Esophagus mucosa (tissue), 1 donor: ENCODE measurements at places on chromosomes 12 and 14.

- ATAC-seq = peak; percentile 68
Observed at GRCh38 chr12:89051065-89051677, 301.1 kb downstream of the DUSP6 start.

- ATAC-seq = no peak
Observed at GRCh38 chr14:82046512-82047226, 513.0 kb upstream of the SEL1L start.

- no peak for ATAC-seq
Observed at GRCh38 chr14:99616832-99617800, 13.1 kb upstream of the CCDC85C start.

DNA sequence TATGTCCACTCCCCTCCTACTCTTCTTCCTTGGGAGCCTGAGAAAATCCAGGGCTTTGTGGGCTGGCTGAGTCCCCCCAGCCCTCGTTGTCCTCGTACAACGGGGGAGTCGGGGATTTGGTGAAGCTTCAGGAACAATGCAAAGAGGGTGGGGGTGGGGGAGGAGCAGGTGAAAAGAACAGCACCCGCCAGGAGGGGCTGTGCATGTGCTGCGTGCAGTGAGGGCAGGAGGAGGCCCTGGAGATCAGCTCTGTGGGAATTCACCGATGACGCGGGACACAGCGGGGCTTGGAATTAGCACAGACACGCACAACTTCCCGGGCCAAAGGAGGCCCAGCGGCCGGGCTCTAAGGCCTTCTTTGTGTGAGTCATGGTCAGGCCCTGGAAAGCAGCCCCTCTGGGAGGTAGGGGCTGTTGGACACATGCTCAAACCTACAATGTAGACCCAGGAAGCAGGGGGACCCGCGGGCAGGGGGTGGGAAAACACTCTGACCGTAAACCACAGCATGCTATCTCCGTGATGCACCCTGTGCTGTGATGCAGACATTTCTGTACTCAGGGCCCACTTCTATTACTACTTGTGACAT lies 32.8 kb downstream of the RBM19 start:
- ATAC-seq = no peak
